ENCODE measurements at places on chromosomes 13 and 19. TPM values are rescaled to one million over a fixed set of nuclear protein-coding genes. Genes with fewer than 3 reads are reported as not detected.
A peak's percentile ranks its signal among the peaks of the same experiment; 100 is the strongest.

The ERICH4 gene
- not detected for total RNA-seq

The PTGIR gene
- total RNA-seq: not detected

The MYO1F gene
- not detected for total RNA-seq

The UBE2S gene
- 2,068 TPM for total RNA-seq

The ZNF229 gene
- 6.2 TPM for total RNA-seq

The SULT2A1 gene
- total RNA-seq: not detected

The NOVA2 gene
- total RNA-seq: 0.06 TPM

The ZNF765 gene
- total RNA-seq: 9.6 TPM

The ACTL9 gene
- not detected for total RNA-seq

The HAUS8 gene
- total RNA-seq: 19.1 TPM

DNA sequence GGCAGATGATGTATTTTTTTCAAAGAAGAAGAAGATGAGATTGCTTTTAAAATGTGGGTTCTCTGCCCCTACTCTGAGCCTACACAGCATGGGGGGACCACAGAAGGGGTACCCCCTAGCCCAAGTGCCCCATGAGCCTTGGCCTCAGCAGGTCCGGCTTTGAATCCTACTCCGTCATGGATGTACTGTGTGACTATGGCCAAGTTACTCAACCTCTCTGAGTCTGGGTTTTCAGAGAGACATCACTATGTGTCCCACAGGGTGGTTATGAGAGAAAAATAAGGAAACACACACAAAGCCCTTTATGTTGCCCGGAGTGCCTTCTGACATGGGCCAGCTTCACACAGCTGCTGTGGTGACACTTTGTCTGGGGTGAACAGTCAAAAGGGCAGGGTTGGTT lies 92.0 kb downstream of the KCTD15 start:
- H3K36me3 ChIP-seq: no peaks in the 10 kb centered on the region
- no peaks in the 10 kb centered on the region for H3K27me3 ChIP-seq
- no peak overlapping the region for H3K4me3 ChIP-seq
- H3K27ac ChIP-seq: no peak overlapping the region

GRCh38 chr13:31946091-31946770 lies 85.3 kb upstream of the FRY start:
- H3K4me1 ChIP-seq: peaks cover 26% of the 10 kb centered on the region
- no peak for DNase-seq
- H3K27me3 ChIP-seq: no peaks in the 10 kb centered on the region
- no peaks in the 10 kb centered on the region for H3K36me3 ChIP-seq

- no peaks in the 10 kb centered on the region for H3K4me1 ChIP-seq
- H3K36me3 ChIP-seq: peaks cover 6% of the 10 kb centered on the region
- no peaks in the 10 kb centered on the region for H3K27me3 ChIP-seq
- H3K4me3 ChIP-seq: no peak overlapping the region
Measured at GRCh38 chr19:9171393-9171991, 7.3 kb upstream of the OR7D2 start.

GRCh38 chr13:110309661-110310524 lies 2.8 kb downstream of the COL4A2 start:
- no peak overlapping the region for H3K4me3 ChIP-seq
- H3K4me1 ChIP-seq: peaks cover 41% of the 10 kb centered on the region
- no peaks in the 10 kb centered on the region for H3K27me3 ChIP-seq

- no peak for DNase-seq
- H3K36me3 ChIP-seq: no peaks in the 10 kb centered on the region
- H3K4me1 ChIP-seq: no peaks in the 10 kb centered on the region
- peaks cover 26% of the 10 kb centered on the region for H3K27me3 ChIP-seq
- no peak overlapping the region for H3K27ac ChIP-seq
Measured at GRCh38 chr19:31718032-31718431, 368.8 kb upstream of the TSHZ3 start.

DNA sequence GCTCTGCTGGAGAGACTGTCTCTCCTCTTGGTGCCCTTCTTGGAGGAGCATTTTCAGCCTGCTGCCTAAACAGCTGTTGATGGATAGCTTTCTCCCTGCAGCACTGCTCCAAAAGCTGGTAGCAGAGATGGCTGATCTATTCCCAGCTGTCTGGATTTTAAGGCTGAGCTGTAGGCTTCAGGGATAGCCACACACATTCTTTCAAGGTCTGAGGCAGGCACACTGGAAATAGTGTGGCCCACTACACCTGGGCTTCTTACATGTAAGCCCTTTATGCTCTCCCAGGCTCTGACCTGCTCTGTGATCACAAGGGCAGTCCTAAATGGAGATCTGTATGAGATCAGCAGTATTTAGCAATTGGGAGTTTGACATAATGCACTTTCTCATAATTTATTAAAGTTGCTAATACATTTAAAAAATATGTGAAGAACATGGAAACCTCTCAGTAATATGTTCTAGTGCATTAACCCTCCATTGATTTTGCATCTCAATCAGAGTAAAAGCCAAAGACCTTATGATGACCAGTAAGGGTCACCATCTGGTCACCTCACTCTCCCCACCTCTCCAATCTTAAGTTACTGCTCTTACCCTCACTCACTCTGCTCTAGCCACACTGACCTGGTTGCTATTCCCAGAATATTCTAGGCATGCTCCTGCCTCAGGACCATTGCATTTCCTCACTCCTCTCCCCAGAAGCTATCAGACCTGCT lies 91.6 kb downstream of the MBNL2 start:
- H3K4me1 ChIP-seq: peaks cover 5% of the 10 kb centered on the region
- no peaks in the 10 kb centered on the region for H3K27me3 ChIP-seq
- DNase-seq: no peak
- H3K4me3 ChIP-seq: no peak overlapping the region
- H3K27ac ChIP-seq: no peak overlapping the region
- no peaks in the 10 kb centered on the region for H3K36me3 ChIP-seq

GRCh38 chr13:71803066-71803465 lies 63.9 kb downstream of the DACH1 start:
- H3K36me3 ChIP-seq: no peaks in the 10 kb centered on the region
- no peak overlapping the region for H3K27ac ChIP-seq
- no peaks in the 10 kb centered on the region for H3K27me3 ChIP-seq
- DNase-seq: no peak

DNA sequence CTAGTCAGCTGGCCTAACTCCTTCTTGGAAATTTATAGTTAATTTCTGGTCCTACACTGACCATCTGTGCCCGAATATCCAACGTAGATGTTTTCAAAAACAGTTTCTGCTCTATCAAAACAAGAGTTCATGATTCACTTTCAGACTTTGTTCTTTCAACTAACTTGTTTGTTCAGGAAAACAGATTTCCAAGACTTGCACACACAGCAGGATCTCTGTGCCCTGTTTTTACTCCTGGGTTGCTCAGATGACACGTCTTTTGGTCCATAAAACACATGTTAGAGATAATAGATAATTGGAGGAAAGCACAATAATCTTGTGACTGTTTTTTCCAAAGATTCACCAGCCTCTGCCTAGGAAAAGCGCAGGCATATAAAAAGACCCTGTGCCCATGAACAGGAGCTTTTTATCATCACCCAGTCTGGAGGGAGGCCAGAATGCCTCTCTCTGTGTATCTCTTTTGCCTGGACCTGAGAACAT lies 218.0 kb downstream of the IRS2 start:
- H3K27me3 ChIP-seq: no peaks in the 10 kb centered on the region
- H3K4me3 ChIP-seq: no peak overlapping the region
- no peaks in the 10 kb centered on the region for H3K4me1 ChIP-seq
- no peak overlapping the region for H3K27ac ChIP-seq

GRCh38 chr19:54506079-54506478 lies 3.4 kb downstream of the LAIR2 start:
- no peaks in the 10 kb centered on the region for H3K4me1 ChIP-seq
- no peak overlapping the region for H3K27ac ChIP-seq
- no peaks in the 10 kb centered on the region for H3K36me3 ChIP-seq
- no peak overlapping the region for H3K4me3 ChIP-seq
- DNase-seq: peak; percentile 26
- H3K27me3 ChIP-seq: peaks cover 53% of the 10 kb centered on the region

GRCh38 chr13:108070491-108070890 lies 144.8 kb downstream of the LIG4 start:
- no peaks in the 10 kb centered on the region for H3K36me3 ChIP-seq
- H3K27me3 ChIP-seq: no peaks in the 10 kb centered on the region
- no peak overlapping the region for H3K4me3 ChIP-seq
- H3K4me1 ChIP-seq: no peaks in the 10 kb centered on the region

DNA sequence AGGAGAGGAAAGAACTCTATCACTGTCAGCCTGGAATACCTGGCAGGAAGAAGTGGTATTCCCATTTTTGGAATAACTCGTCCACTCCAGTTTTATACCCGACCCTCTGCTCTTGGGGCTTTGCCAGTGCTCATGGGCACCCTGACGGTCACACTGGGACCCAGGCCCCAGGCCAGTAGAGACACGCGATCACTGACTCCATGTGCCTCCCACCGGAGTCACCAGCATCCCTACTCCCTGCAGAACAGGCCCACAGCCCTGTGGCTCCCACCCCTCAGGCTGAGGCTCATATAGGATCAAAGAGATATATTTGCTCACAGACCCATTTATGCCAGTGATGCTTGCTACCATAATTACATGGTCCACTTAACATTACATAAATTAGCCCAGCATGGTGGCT lies 3.5 kb downstream of the GRTP1 start:
- no peak overlapping the region for H3K4me3 ChIP-seq
- DNase-seq: no peak
- H3K36me3 ChIP-seq: no peaks in the 10 kb centered on the region
- no peaks in the 10 kb centered on the region for H3K27me3 ChIP-seq

GRCh38 chr13:75217949-75218348 lies 264.0 kb downstream of the TBC1D4 start:
- no peaks in the 10 kb centered on the region for H3K36me3 ChIP-seq
- no peaks in the 10 kb centered on the region for H3K27me3 ChIP-seq
- H3K4me3 ChIP-seq: no peak overlapping the region
- H3K4me1 ChIP-seq: peaks cover 6% of the 10 kb centered on the region
- peak; percentile 3 for DNase-seq

GRCh38 chr13:87810920-87811344 lies 139.8 kb downstream of the SLITRK5 start:
- H3K4me1 ChIP-seq: no peaks in the 10 kb centered on the region
- no peaks in the 10 kb centered on the region for H3K27me3 ChIP-seq
- peak overlapping the region; percentile 72 for H3K4me3 ChIP-seq
- DNase-seq: peak; percentile 17

GRCh38 chr13:57813651-57814050 lies 182.1 kb downstream of the PCDH17 start:
- H3K27ac ChIP-seq: no peak overlapping the region
- H3K27me3 ChIP-seq: no peaks in the 10 kb centered on the region
- H3K36me3 ChIP-seq: no peaks in the 10 kb centered on the region

DNA sequence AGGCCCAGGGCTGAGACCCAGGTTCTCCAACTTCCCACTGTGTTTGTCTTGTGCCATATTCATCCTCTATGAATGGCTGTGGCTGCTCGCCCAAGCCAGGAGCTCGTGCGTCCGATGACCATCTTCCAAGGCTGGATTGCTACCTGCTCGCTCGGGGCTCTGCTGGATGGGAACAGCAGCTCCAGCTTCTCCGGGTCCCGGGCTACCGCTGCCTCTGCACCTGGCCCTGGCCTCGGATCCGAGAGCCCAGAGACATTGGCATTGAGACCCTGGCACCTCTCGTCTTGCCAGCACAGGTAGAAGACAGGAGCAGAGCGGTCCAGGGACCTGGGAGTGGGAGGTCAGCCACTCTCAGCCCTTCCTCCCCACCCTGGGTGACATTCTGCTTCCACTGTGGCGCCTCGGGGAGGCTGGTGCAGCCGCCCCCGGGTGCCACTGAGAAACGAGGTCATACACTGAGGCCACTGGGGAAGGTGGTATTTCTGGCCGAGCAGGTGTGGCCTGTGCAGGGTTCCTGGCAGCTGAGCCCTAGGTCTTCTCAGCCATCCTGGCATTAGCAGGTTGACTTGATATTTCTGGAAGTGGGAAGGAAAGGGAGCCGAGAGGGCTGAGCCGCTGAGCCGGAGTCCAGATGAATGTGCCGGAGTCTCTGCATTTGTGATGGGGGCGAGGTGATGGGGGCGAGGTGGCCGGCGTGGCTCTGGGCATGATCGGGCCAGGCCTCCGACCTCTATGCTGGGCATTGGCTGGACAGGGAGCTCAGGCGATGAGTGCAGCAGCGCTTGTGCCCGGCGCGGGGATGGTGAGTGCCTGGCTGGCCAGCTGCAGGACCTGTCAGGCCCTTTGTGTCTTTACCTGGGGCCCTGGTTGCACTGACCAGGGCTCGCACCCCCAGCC lies 18.6 kb downstream of the NDUFB7 start:
- no peak for DNase-seq
- no peaks in the 10 kb centered on the region for H3K36me3 ChIP-seq
- H3K27me3 ChIP-seq: no peaks in the 10 kb centered on the region

DNA sequence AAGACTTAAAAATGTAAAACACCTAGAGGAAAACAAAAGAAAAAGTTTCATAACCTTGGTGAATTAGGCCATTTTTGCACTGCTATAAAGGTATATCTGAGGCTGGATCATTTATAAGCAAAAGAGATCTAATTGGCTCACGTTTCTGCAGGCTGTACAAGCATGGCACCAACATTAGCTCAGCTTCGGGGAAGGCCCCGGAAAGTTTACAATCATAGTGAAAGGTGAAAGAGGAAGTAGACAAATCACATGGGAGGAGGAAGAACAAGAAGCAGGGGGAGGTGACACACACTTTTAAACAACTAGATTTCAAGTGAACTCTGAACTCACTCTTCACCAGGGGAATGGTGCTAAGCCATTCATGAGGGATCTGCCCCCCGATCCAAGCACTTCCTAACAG lies 1358.5 kb upstream of the PCDH9 start:
- DNase-seq: no peak
- no peaks in the 10 kb centered on the region for H3K36me3 ChIP-seq
- no peak overlapping the region for H3K27ac ChIP-seq
- no peak overlapping the region for H3K4me3 ChIP-seq

DNA sequence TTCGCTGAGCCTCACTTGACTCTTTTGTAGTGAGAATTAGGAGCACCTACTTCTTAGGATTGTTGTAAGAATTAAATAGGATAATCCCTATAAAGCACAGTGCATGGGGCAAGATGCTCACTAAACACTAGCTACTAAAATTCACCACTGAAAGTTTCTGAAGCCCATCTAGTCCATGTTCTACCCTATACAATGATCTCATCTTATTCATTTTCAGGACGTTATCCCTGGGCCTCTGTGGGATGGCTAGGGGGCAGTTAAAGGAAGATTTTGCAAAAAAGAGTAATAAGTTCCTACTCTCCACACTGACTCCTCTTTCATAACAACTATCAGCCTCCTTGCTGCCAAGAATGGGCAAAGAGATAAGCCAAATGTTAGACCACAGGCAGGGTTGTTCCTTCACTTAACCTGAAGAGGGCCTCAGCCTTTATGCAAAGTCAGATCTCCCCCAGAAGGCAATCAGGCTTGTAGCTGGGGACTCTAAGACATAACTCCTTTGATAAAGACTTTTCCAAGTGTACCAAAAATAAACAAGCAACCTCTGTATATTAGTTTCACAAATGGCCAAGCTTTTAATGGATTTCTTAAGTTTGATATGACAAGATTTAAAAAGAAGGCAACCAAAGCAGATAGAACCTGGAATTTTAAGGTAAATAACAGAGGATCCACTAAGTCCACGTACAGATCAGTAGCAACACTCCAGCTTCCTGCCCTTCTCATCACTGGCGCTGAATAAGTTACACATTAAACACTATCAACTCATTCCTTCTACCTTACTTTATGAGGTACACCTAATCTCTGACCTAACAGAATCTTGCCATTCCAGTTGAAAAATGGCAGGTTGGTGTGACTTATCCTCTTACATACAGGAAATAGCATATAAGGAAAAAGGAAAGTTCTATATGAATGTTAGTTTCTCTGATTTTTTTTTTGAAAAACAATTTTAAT lies 44.4 kb downstream of the ELF1 start:
- H3K27me3 ChIP-seq: no peaks in the 10 kb centered on the region
- H3K36me3 ChIP-seq: no peaks in the 10 kb centered on the region
- H3K27ac ChIP-seq: 0 out of 2 replicates have a peak overlapping the region, but pooled peaks have one; percentile 7

Data from PC-3 (cell line).